ENCODE measurements at places on chromosomes 2 and 18.

DNA sequence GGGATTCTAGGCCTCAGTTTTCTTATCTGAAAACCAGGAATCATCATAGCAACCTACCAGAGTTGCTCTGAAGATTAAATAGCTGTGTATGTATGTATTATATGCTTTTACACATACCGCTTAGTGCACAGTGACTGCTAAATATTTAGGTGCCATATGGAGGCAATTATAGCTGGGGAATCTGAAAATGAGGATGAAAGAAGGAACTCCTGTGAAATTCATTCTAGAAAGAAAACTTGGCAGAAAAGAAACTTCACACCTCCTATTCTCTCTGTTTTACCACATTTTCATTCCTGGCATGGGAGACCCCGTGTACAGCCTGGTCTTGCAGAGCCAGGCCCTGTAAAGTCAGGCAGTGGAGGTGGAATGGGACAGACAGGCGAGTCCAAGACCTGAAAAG lies 862.4 kb downstream of the CNTNAP5 start:
- no peak for DNase-seq

DNA sequence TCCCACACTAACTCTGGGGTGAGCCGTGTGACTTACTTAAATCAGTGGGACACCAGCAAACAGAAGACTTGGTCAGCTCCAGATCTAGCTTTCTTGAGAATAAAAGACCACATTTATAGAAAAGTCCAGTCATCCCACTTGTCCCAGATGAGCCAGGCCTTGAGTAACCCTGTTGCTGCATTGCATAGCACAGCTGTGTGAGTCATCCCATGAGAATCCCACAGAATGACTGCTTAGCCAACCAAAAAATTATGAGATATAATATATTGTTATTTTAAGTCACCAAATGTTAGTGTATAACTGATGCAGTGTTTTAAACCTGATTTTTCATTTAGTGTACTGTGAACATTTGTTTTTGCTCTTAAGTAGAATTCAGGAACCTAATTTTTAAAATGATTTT lies 94.2 kb upstream of the FSHR start:
- DNase-seq = no peak

DNA sequence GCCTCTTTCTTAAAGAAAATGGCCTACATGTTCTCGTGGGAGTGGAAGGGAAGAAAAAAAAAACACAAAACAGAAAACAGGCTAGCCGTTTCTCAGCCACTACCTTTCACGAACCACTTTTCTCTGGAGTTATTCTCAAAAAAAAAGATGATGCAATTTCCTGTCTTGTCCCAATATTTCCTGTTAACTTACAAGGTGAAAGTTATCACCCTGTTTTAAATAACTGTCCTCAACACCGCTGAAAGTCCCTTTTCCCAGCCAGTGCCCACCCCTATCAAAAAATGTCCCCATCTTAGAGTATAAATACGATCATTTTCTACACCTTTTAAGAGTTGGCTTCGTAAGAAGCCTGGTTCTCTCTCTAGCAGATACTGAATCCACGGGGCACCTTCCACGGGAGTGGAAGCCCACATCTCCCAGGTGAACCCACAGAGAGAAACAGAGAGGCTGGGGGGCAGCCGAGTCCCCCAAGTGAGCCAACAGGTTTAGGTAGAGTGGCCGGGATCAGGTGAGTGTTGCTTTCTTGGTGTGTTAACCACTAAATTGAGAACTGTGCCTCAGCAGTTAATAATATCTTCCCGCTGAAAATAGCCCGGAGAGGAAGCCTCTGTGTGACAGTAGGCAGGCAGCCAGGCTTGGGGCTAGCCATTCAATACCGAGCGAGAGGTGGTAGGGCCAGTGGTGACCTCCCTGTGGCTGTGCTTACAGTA lies 15.9 kb downstream of the SMAD7 start:
- peak; percentile 46 for DNase-seq

GRCh38 chr2:230893338-230893737 lies 28.6 kb downstream of the ITM2C start:
- DNase-seq = no peak

DNA sequence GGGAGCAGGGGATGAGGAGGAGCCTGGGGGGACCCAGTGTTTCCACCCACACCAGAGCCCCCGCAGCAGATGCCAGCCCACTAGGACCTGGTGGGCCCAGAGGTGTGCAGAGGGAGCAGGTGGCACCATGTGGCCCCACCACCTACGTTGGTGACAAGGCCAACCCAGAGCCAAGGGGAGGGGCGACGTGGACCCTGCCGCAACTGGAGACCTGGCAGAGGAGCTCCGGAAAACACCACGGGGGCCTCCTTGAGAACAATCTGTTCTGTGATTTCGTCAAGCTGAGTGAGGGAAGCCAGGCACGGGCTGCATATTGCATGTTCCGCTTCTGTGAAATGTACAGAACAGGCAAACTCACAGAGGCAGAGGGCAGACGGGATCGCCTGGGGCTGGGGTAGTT lies 49.1 kb upstream of the GPC1 start:
- no peak for DNase-seq

DNA sequence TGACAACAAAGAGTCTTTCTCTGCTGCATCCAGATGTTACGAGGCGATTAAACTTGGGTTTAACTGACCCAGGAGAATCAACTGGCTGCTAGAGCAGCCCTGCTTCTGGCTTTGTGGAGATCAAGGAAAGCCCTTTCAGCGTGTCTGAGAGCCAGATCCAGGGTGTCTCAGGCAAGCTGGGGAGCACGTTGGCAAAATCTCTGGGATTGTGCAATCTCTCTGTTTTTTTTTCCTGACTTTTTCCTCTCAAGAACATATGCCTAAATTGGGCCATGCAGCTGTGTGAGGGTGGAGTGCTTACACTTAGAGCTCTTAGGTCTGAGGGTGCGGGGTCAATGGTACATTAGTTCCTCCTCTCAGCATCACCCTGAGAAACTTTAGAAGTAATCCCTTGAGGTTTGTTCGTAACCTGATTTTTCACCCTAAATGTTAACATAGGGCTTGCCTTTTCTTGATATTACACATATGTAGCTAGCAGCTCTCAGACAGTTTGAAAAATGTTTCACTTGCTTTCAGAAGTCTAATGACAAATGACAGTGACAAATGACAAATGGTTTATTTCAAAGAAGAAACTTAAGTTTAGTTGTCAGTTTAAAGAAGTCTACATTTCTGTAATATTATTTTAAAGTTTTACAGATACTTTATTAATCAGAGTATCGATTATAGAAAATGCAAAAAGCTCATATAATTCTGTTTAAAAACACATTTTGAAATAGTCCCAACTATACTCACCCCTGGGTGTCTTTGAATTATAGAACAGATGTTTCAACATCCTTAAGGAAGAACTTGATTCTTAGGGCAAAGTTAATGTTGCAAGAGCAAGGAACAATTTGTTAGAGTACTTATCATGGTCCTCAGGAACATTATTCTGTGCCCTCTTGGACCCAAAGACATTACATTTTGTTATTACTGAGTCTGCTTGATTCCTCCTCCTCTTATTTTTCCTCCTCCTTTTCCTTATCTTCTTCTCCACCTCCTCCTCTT lies 38.4 kb upstream of the ZSWIM2 start:
- DNase-seq = peak; percentile 6

DNA sequence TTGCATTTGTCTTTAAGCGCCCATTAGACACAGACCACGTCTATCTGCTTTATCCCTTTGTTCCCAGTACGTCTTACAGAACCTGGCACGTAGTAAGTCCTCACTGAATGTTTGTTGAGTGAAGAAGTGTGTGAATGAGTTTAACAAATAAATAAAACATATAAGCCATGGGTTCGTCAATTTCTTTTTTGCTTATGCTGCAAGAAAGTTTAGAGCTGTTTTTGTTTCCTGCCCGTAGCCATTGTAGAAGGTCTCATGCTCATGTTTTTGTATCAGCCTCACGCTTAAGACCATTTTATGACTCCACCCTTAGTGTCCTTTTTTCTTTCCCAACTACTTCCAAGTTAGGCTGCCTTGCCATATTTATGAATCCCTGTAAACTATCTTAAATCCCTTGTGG lies 2.5 kb downstream of the ADD2 start:
- DNase-seq = no peak

- no peak for DNase-seq
Measured at GRCh38 chr2:73947412-73948018, 20.8 kb downstream of the DGUOK start.

DNA sequence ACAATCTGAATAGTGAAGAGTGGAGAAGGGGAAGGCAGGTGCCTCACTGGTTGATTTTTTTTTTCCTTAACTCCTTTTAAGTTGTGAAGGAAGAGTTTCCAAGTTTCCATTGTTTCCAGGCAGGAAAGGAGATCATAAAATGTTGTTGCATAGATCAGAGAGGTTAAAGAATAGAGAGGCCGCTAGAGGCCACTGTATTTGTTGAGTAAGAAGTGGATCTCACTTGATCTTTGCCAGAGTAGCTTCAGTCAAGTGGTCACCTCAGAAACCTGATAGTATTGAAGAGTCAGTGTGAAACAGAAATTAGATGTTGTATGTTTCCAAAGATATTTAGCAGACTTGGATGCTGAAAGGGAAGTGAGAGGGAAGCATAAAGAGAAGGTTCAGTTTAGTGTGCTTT lies 17.6 kb downstream of the CTNNA2 start:
- DNase-seq = peak; percentile 76

DNA sequence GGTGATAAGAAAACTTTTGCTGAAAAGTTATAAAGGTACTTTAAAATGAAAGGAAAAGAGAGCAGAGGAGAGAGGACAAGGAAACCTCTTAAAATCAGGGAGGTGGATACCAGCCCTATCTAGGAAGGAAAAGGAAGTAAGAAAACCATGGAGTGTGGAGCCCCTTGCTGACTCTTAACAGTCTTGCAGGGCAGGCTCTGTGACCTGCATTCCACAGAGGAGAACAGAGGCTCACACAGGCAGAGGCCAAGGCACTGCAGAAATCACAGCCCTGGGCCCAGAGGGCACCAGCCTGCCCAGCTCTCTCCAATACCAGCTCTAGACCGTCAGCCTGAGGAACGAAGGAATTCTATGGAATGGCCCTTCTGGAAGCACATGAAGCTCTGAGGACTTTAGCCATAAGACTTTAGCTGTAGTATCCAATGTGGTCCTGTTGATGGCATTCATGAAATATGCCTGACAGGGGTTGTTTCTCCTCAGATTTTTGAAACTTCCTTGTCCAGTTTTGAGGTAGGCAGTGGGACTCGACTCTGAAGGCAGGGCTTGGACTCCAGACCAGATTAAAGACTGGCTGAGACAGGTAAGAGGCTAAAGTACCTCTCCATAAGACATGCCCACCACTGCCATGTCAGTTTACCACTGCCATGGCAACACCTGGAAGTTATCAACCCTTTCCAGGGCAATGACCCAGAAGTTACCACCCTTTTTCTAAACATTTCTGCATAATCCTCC lies 216.3 kb downstream of the ANAPC1 start:
- DNase-seq = peak; percentile 4

GRCh38 chr18:58788971-58789875 lies 75.5 kb upstream of the ZNF532 start:
- no peak for DNase-seq

DNA sequence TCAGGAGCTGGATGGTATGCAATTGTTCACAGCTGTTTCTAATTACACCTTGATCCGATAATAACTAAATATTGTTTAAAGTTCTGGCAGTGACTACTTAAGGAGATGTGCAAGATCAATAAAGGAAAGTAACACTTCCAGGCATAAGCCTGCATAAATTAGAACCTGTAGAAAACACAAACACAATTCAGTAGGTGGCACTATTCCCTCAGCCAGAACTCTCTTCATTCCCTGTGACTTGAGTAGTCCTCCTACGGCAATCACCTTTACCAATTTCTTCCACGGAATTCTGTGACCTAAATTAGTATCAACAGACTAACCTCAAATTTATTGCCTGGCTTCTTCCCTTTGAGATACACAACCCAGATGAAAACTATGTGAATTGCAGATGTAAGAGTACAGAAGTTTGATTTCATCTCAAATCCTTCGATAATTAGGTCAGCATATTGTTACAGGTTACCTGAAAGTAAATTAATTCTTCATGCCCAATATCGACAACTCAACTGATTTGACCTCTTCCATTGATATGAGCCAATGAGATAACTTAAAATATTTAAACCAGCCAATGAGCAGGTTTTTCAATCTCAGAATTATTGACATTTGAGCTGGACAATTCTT lies 137.8 kb downstream of the PID1 start:
- DNase-seq = peak; percentile 0

DNA sequence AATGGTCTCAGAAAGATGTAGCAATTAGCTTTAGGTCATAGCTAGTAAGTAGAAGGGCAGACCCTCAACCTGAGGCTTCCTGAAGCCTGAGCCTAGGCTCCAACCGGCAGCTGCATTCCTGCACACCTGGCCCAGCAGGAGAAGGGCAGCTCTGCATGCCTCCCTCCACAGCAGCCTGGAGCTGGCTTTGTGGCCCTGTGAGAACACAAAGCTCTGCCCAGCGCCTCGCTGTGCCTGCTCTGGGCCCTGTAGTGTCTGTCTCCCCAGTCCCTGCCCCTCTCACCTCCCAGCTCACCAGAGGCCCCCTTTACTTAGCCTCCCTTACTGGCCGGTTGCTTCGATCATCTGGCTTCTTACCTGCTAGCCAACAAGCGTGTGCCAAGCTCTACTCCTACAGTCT lies 6.7 kb downstream of the TMEM214 start:
- no peak for DNase-seq

GRCh38 chr2:48914477-48915089 lies 159.1 kb upstream of the LHCGR start:
- no peak for DNase-seq

DNA sequence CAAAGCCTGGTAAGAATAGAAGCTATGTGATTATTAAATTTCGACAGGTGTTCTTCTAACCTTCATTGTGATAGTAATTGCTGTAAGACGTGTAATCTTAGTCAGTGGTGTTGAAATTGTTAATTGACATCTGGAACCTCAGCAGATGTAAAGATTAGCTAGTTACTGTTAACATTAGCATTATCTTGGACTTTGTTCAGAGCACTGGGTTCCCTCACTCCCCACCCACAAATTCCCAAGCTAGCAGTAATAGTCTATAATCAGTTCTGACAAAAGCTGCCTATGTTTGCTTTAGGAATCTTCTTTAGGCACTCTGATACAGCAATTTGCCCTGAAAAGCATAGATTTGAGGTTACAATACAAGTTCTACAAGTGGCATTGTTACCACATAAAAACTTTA lies 233.7 kb downstream of the EN1 start:
- DNase-seq = peak; percentile 75

DNA sequence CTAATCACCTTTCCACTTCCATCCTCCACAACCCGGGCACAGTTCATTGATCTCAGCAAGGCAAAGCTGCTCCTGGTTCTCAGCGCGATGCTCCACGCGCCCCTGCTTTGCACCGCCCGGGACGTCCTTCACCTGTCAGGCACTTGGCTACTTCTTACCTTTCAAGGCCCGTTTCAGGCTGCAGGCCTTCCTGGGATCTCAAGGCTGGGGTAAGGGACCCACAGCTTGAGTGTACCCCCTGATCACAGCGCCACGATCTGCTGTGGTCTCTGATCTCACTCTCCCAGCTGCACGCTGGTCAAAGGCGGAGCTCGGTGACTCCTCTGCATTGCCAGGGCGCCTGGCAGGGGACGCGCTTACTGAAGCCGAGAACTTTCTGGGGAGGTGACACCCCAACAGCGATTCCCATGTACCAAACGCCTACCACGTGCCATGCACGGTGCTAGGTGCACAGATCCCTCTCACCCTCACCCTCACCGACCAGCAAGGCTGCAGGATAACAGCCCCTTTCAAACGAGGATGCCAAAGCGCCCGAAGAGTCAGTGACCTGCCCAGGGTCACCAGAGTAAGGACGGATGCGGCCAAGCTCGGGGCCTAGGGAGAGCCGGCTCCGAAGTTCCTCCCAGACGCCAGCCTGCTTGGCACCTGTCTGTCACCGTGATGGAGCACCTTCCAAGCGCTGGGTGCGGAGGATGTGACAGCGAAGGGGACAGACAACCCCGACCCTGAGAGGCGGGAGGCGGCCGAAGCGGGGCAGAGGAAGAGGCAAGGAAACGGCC lies 818 bp downstream of the ITGB1BP1 start:
- DNase-seq = peak; percentile 42

- DNase-seq = peak; percentile 80
Measured at GRCh38 chr2:68319398-68320117, at the start of gene CNRIP1. Gene CNRIP1 (minus strand): TSS chr2:68319949. CDS start chr2:68319400, 549 bp downstream.
